Right lung (tissue), 10 donors: ENCODE measurements at places on chromosomes 5 and 9. TPM values are rescaled to one million over a fixed set of nuclear protein-coding genes. Genes with fewer than 3 reads are reported as not detected.

- DNase-seq, result peak; percentile 64
Measured at GRCh38 chr5:59437176-59437575, 456.4 kb downstream of the PDE4D start.

IARS1 gene
- polyA plus RNA-seq, result 87.6 TPM

TIFAB gene
- 0.34 TPM for polyA plus RNA-seq

GRCh38 chr5:82804155-82804690, 273.0 kb downstream of the TMEM167A start:
- no peak for DNase-seq

DNA sequence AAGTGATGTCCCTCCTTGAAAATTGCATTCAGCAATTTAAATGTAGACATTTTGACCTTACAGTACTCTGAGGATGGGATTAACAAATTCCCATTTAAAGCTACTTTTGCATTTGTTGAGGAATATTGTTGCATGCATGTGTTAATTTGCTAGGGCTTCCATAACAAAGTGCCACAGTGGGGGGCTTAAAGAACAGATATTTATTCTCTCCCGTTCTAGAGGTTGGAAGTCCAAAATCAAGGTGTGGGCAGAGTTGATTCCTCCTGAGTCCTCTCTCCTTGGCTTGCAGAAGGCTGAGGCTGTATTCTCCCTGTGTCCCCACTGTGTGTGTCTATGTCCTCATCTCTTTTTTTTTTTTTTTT, 51.8 kb upstream of the CDK20 start:
- DNase-seq, result no peak

GRCh38 chr9:20015427-20015931, 226.6 kb upstream of the SLC24A2 start:
- DNase-seq, result no peak

- no peak for DNase-seq
Measured at GRCh38 chr9:113876993-113877368, 872 bp downstream of the ZNF618 start.
